MCF 10A (cell line): ENCODE measurements at places on chromosomes 1 and 21. TPM values are rescaled to one million over a fixed set of nuclear protein-coding genes. Genes with fewer than 3 reads are reported as not detected.

GRCh38 chr1:115224636-115225035 lies 113.4 kb downstream of the NGF start:
- DNase-seq: peak; percentile 43
- H3K4me3 ChIP-seq: no peak overlapping the region
- H3K27me3 ChIP-seq: no peaks in the 10 kb centered on the region
- peaks cover 18% of the 10 kb centered on the region for H3K4me1 ChIP-seq

The OR2AJ1 gene
- total RNA-seq: not detected in 2 replicates

DNA sequence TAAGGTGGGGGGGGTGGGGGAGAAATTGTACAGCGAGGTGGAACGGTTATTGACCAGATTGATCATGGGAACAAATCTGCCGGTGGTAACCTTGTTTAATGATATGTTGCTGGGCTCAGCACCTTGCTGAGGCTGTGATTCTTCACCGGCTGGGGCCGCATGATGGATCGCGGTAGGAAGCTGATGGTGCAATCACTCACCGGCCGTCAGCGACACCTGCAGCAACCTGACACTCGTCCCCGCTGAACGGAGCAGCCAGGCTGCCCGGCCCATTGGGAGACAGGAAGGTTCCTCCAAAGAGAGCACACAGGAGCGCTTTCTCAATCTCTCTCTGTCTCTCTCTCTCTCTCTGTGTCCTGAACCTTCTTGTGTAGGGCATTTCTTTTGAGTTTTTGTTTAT lies 128.5 kb upstream of the RRP15 start:
- peak; percentile 24 for DNase-seq
- no peak overlapping the region for H3K4me3 ChIP-seq
- H3K36me3 ChIP-seq: no peaks in the 10 kb centered on the region
- no peaks in the 10 kb centered on the region for H3K4me1 ChIP-seq
- peaks cover 89% of the 10 kb centered on the region for H3K27me3 ChIP-seq

GRCh38 chr1:49059087-49059486 lies 282.4 kb upstream of the BEND5 start:
- no peaks in the 10 kb centered on the region for H3K27me3 ChIP-seq
- no peak overlapping the region for H3K27ac ChIP-seq
- no peaks in the 10 kb centered on the region for H3K36me3 ChIP-seq
- H3K4me3 ChIP-seq: no peak overlapping the region

GRCh38 chr1:103218821-103219220 lies 110.5 kb upstream of the COL11A1 start:
- H3K27ac ChIP-seq: no peak overlapping the region
- H3K27me3 ChIP-seq: peaks cover 74% of the 10 kb centered on the region
- H3K36me3 ChIP-seq: no peaks in the 10 kb centered on the region
- no peak overlapping the region for H3K4me3 ChIP-seq
- H3K4me1 ChIP-seq: no peaks in the 10 kb centered on the region

DNA sequence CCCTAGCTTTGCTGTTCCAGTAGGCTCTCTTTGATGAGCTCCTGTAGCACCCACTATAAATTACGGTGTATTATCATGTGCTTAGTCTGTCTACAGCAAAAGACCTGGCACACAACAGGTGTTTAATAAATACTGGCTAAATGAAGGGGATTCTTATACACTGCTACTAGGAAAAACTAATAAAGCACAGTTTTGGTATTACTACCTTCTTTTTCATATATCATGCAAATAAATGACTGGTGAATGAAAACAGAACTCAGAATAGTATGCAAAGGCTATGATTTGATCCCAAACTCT lies 26.4 kb downstream of the WDR26 start:
- H3K27ac ChIP-seq: no peak overlapping the region
- H3K36me3 ChIP-seq: peaks cover 96% of the 10 kb centered on the region
- no peaks in the 10 kb centered on the region for H3K27me3 ChIP-seq
- H3K4me3 ChIP-seq: no peak overlapping the region
- peaks cover 25% of the 10 kb centered on the region for H3K4me1 ChIP-seq
